ENCODE measurements at places on chromosomes 6 and 20.

DNA sequence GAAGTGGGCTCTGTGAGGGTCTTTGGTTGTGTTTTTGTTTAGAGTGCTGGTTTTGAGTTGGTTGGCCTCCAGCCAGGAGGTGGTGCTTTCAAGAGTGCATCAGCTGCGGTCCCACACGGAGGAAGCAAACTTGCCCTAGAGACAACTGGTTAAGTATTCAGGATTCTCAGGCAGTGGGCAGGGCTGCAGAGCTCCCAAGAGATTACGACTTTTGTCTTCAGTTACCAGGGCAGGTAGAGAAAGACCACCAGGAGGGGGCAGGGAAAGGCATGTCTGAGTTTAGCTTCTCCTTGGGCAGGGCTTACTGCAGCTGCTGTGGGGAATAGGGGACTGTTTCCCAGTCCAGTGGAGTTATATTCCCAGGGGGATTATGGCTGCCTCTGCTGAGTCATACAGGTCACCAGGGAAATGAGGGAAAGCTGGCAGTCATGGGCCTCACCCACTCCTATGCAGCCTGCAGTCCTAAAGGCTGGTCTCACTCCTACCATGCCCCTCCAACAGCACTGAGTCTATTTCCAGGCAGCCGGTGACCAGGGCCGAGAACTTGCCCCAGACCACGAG, 64.3 kb downstream of the TTI1 start:
- DNase-seq: no peak

DNA sequence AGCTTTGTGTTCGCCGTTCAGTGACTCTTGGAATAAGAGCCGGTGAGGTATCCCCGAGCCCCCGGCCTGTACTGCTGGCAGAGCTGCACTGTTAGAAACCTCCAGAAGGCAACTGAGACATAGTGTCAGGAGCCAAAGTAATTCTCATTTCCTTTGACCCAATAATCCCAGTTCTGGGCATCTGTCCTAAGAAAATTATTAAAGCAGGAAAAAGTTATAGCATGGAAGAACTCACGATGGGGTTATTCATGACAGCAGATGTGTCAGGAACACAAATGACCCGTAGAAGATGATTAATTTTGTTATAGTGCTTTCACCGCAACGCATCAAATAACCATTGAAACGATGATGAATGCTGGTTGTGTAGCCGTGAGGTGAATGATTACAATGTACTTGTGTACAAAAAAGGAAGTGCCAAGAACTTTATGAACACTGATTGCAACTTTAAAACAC, 20.3 kb downstream of the CYP21A2 start:
- no peak for DNase-seq

DNA sequence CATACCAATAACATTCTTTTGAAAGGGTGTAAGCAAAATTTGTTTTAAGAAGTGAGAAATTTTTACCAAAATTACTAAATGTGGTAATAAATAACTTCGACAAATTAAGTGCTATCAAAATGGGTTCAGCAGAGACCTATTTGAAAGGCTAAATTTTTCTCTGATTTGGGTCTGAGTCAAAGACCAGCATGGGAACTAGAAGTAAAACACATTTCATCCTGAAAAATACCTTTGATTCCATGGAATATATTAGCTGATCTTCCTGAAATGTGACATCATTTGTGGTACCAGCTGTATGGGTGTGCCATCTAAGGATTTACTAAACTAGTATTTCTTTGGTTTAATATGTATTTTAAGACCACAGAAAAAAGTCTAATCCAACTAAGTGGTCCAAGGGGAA, 63.6 kb downstream of the BLOC1S5 start:
- no peak for DNase-seq

- DNase-seq: no peak
These were observed 83.3 kb downstream of the DCDC2 start for GRCh38 chr6:24274441-24275083.

DNA sequence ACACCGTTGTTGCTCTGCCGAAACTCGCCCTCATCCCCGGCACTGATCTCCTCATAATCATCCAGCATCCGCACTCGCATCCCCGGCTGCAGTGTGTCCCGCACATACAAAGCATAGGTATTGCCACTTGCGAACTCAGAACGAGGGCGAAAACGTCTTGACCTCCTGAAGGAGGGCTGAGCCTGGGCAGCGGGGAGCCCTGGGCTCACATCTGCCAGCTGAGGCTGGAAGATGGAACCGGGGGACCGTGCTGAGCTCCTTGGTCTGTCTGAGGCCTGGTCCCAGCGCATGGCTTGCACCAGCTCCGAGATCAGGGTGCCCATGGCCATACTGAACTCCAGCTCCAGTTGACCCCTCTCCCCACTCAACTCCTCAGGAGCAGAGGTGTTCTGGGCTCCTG, 2.7 kb downstream of the CUL7 start:
- no peak for DNase-seq

GRCh38 chr20:5482791-5483190, 166.0 kb upstream of the PROKR2 start:
- DNase-seq: no peak

DNA sequence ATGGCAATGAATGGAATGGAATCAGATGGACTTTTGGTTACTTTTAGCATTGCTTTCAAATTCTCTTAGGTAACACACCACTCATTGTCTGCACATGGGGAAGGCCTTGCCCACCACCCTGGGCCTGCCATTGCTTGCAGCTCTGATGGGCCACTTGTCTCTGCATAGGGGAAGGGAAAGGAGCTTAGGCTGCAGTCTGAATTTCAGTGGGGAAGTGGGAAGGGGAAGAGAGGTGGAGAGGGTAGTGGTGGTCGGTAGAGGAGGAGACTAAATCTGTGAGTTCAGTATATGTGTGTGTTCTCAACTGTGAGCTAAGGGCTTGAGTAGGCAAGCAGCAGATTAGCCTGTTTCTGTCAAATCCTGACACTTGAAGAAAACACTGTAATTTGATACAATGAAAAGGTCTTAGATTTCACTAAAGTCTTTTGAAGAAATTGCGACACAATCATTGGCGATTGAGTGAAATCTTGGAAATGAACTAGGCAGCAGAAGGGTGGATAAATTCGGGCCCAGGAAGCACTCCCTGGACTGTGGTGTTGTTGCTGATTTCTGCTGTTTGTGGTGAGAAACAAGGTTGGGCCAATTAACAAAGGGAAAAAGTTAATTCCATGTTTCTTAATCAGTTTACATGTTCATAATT, 80.6 kb downstream of the OTOR start:
- no peak for DNase-seq

- DNase-seq: peak; percentile 29
These were observed 14.4 kb downstream of the FOXP4 start for GRCh38 chr6:41560431-41561192.

GRCh38 chr6:161639772-161640171, 365.9 kb upstream of the AGPAT4 start:
- DNase-seq: peak; percentile 22

- DNase-seq: no peak
These were observed 233.6 kb downstream of the TPBG start for GRCh38 chr6:82597201-82597600.

DNA sequence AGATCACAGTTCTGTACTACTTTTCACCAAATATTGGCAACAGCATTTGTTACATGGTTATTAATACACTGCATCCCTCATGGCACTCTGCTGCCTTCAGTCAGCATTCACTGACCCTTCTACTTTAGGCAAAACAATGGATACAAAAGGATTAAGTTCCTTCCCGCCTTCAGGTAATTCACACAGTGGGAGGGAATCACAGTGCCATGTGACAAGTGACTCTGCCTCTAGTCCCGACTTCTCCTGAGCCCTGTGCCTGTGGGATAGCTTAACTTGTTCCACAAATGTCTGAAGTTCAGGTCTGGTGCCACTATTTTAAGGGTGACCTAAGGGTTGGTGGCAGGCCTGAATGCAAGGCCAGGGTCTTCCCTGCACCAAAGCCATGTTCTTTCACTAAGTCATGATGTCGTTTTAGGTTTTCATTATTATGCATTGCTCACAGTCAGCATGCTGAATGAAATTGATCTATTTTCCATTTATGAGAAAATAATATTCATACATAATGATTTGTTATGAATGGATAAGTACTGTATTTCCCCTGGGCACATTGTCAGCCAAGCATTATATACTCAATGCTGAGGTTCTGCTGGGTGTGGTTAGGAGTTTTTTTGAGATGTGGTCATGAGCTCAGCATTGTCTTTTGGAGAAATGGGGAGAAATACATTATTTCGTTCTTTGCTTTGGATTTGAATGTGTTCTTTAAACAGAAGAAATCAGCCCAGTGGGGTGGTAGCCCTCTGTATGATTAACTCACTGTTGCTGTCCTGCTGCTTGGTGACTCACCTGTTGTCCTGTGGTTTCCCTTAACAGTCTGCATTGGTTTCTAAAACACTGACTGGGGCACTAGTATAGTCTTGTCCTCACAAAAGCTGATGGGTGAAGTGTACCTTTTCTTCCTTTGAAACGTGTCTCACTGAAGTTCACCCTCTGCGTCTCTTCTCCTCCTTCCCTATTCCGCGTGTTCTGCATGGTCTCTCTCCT, 66.4 kb downstream of the AFDN start:
- no peak for DNase-seq

- DNase-seq: no peak
These were observed 523 bp downstream of the TMEM30A start for GRCh38 chr6:75283907-75284631.

DNA sequence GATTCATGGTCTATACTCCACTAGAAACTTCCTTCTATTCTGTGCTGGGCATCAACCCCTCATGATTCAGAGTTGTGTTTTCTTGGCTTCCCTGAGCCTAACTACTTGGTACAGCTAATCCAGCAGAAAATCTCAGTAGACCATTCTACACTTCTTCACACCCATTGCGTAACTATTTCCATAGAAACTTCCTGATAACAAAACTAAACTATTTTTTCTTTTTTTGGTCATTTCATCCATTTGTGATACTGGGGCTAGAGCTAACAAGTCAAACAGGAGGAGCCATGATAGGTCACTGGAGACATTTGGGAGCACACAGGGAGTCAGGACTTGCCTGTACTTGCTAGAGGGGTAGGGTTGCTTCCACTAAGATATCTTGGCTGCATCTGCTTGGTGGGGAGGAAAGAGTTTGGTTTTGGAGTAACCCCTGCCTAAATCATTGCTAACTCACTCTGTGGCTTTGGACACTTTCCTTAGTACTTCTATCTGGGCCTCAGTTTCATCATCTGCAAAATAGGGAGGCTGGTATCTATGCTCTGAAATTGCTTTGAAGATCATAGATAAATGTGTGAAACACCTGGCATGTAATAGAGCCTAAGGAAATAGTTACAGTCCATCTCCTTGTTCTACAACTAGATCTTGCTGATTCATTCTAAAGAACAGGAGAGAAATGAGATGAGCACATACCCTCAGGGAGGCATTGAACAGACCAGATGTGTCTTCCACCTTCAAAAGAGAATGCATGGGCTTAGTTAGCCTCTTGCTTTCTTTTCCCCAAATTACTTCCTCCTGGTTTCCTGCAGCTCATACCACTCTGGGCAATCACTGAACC, 127.9 kb upstream of the ADGRF1 start:
- no peak for DNase-seq

DNA sequence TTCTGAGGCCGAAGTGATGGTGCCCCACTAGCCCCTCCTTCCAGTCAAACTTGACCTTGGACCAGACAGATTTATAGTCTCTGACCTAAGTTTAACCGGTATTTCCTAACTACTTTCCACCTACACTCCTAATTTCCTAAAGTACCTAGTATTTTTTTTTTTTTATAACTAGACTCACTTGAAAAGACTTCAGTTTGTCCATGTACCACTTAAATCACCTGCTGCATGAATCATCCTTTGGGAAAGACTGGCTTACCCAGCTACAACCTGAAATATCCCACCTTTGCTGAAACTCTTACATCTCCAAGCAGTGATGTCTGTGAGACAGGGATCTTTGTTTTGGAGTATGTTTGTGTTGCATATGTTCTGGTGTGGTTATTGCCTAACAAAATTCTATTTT, 71.1 kb downstream of the ZDHHC14 start:
- no peak for DNase-seq

DNA sequence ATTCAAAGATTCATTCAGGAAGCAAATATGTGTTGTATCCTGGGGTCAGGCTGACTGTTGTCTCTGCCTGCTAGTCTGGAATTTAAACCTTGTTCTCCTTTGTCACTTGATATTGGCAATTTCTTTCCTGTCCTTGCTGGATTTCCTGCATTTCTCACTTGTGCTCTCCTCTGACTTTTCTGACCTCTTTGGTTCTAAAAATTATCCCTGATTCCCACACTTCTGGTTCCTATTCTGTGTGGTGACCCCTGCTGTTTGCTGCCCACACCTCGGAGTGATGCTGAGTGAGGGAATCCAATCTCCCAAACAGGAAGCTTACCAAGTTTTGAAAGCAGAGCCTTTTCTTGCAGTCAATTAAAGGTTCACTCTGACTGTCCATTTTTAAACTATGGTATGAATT, 345.3 kb downstream of the CDKAL1 start:
- DNase-seq: no peak

GRCh38 chr6:116476002-116476678, 15.0 kb downstream of the CALHM6 start:
- no peak for DNase-seq

DNA sequence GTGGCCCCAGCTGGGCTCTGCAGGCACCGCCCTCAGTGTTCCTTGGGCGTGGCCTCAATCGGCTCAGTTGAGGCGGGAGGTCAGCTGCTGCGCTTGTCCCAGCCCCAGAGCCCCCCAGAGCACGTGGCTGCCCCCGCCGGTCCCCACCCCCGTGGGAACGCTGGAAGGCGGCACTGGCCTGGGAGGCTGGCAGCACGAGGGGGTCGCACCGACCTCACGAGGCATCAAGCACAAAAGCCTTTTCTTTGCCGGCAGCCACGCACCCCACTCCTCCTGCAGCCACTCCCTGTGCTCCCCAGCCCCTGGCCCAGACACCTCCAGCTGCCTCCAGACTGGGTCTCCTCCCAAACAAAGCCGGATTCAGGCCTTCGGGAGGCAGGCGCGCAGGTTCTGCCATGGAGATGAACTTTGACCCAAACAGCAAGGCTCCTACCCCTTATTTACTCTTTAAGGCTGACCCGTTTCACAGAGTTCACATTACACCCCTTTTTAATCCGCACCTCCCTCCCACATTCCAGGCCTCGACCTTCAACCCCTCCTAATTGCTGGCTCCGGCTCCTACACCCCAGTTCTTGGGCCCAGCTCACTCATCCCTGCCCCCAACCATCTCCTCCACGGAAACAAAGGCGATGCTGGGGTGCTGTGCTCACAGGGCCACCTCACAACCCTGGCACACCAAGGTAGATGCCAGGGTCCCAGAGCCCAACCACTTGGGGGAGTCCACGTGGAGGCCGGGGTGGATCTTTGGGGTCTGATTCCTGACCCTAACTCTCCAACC, 111.7 kb downstream of the NOL4L start:
- no peak for DNase-seq

DNA sequence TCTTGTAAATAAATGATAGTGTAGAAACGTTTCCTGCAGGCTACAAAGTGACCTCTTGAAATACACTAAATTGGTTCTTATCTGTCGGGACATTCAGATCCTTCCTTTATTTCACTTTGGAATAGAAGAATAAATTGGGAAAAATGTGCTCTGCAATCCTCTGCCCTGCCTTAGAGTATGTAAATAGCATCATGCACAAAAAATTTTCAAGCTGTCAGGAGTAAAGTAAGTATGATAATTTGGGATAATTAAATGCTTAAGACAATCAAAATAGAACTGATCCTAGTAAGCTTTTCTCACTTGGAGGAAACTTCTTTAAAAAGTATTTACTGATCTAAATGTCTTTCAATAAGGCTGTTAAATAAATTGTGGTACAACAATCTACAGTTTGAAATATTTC, 3.1 kb upstream of the TPBG start:
- DNase-seq: no peak

- DNase-seq: no peak
These were observed 592.5 kb upstream of the GJE1 start for GRCh38 chr6:141540207-141540606.

GRCh38 chr20:44079291-44079690, 107.7 kb downstream of the JPH2 start:
- DNase-seq: no peak
